ENCODE measurements at places on chromosomes 16 and 17. TPM values are rescaled to one million over a fixed set of nuclear protein-coding genes. Genes with fewer than 3 reads are reported as not detected.

KRTAP4-6 gene
- not detected for total RNA-seq

HOXB7 gene
- total RNA-seq, result 1.6 TPM

DNASE1 gene
- total RNA-seq, result 35.8 TPM

FOXC2 gene
- not detected for total RNA-seq

CREBBP gene
- total RNA-seq, result 56.6 TPM

DNA sequence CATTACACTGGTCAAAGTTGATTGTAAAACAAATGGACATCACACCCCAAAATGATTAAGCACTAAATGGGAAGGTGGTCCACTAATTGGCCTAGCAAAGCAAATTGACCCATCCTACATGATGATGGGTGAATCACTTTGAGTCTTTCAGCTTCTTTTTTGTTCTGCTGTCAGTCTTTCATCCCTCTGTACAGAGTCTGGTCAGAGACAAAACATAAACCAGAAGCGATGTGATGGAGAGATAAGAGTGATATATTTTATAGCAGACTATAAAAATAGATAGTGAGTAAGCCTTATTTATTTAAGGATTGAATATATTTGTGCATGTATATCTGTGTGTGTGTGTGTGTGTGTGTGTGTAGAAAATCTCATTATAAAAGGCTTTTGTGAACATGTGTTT lies 618.4 kb upstream of the SOX9 start:
- H3K27me3 ChIP-seq, result no peaks in the 10 kb centered on the region
- H3K36me3 ChIP-seq, result no peaks in the 10 kb centered on the region
- DNase-seq, result no peak
- H3K4me1 ChIP-seq, result no peaks in the 10 kb centered on the region
- H3K27ac ChIP-seq, result no peak overlapping the region

DNA sequence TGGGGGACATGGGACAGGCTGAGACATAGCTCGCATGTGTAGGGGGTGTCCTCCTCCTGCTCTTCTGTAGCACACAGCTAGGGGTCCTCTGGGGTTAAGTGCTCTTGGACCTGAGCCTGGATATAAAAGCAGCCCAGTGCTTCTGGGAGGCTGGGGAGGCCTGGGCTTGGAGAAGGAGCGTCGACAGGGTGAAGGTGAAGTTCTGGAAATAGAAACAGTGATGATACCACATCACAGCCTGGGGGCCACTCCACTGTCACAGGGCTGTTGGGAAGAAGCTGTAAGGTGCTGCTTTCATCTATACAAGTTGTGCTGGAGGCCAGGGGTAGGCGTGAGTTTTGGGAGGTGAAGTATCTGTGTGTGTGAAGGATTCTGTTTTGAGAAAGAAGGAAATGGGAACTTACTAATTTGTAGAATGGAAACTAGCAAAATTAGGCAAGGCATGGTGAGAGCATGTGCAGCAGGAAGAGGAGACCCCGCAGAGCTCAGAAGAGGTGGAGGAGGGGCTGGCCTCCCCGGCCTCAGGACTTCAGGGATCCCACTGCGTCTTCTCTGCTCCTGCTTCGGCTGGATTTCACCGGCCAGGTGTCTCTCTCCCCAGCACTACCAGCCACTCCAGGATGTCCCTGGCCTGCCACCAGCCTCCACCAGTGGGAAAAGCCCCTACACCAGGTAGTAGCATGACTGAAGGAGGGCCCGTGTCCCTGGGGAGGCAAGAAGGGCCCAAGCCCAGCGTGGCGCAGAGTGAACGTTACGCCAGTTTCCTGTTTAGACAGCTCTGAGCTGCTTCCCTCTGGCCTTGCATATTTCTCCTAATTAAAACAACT lies 19.4 kb downstream of the PLCG2 start:
- H3K4me3 ChIP-seq, result peak overlapping the region; percentile 44
- no peaks in the 10 kb centered on the region for H3K36me3 ChIP-seq
- peak overlapping the region; percentile 79 for H3K27ac ChIP-seq
- peaks cover 39% of the 10 kb centered on the region for H3K4me1 ChIP-seq
- peak; percentile 49 for DNase-seq

- peaks cover 18% of the 10 kb centered on the region for H3K36me3 ChIP-seq
- H3K27ac ChIP-seq, result no peak overlapping the region
- no peak for DNase-seq
- no peaks in the 10 kb centered on the region for H3K27me3 ChIP-seq
- no peak overlapping the region for H3K4me3 ChIP-seq
Measured at GRCh38 chr16:24138024-24138423, 118.1 kb upstream of the CACNG3 start.

DNA sequence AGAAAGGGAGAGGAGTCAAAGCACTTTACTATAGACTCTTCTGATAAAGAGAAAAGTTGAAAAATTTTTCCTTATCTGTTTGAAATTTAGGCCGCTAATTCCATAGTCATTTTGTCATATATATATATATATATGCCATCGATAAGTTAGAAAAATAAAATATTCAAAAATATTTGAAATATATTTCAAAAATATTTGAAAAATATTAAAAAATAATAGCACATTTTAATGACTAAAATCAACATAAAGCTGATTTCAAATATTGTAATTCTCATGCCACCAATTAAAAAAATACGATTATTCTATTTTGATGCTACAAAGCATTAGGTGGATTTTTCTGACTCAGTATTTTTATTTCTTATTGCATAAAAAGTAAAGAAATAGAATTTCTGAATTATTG lies 87.1 kb downstream of the KIF2B start:
- no peak overlapping the region for H3K4me3 ChIP-seq
- H3K4me1 ChIP-seq, result no peaks in the 10 kb centered on the region
- DNase-seq, result no peak
- H3K36me3 ChIP-seq, result no peaks in the 10 kb centered on the region
- H3K27ac ChIP-seq, result no peak overlapping the region

DNA sequence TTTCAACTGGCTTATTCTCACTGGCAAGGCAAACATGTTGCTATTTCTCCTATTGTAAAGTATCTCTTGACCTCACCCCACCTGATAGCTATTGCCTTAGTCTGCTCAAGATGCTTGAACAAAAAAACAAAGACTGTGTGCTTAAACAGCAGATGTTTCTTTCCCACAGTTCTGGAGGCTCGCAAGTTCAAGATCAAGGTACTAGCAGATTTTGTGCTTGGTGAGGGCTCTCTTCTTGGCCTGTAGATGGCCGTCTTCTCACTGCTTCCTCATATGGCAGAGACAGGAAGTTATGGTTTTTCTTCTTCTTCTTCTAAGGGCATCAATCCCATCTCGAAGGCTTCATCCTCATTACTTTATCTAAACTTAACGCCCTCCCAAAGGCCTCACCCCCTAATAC lies 109.7 kb upstream of the CLEC3A start:
- H3K27ac ChIP-seq, result no peak overlapping the region
- no peak overlapping the region for H3K4me3 ChIP-seq
- no peaks in the 10 kb centered on the region for H3K36me3 ChIP-seq
- DNase-seq, result no peak
- H3K4me1 ChIP-seq, result no peaks in the 10 kb centered on the region
- no peaks in the 10 kb centered on the region for H3K27me3 ChIP-seq

GRCh38 chr16:23362460-23363317 lies 60.6 kb downstream of the SCNN1B start:
- H3K4me3 ChIP-seq, result no peak overlapping the region
- H3K27me3 ChIP-seq, result no peaks in the 10 kb centered on the region
- no peak overlapping the region for H3K27ac ChIP-seq
- no peak for DNase-seq
- H3K36me3 ChIP-seq, result no peaks in the 10 kb centered on the region
- H3K4me1 ChIP-seq, result peaks cover 10% of the 10 kb centered on the region

- peaks cover 2% of the 10 kb centered on the region for H3K4me1 ChIP-seq
- H3K36me3 ChIP-seq, result peaks cover 67% of the 10 kb centered on the region
- no peaks in the 10 kb centered on the region for H3K27me3 ChIP-seq
Measured at GRCh38 chr17:57391076-57391825, 134.9 kb downstream of the MSI2 start.

GRCh38 chr16:57178196-57178595 lies 7.6 kb downstream of the PSME3IP1 start:
- peaks cover 15% of the 10 kb centered on the region for H3K36me3 ChIP-seq
- H3K4me3 ChIP-seq, result no peak overlapping the region
- no peak overlapping the region for H3K27ac ChIP-seq
- H3K27me3 ChIP-seq, result no peaks in the 10 kb centered on the region
- peaks cover 11% of the 10 kb centered on the region for H3K4me1 ChIP-seq
- DNase-seq, result no peak

DNA sequence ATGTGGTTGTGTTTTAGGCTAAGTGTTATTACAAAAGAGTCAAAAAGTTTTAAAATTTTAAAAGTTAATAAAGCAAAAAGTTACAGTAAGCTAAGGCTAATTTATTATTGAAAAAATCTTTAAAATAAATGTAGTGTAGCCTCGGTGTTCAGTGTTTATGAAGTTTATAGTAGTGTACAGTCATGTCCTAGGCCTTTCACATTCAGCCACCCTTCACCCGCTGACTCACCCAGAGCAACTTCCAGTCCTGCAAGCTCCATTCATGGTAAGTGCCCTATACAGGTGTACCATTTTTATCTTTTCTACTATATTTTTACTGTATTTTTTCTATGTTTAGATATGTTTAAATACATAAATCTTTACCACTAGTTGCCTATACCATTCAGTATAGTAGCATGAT lies 98.5 kb upstream of the RPRML start:
- peaks cover 16% of the 10 kb centered on the region for H3K4me1 ChIP-seq
- H3K4me3 ChIP-seq, result no peak overlapping the region
- H3K27ac ChIP-seq, result no peak overlapping the region
- H3K36me3 ChIP-seq, result peaks cover 14% of the 10 kb centered on the region

DNA sequence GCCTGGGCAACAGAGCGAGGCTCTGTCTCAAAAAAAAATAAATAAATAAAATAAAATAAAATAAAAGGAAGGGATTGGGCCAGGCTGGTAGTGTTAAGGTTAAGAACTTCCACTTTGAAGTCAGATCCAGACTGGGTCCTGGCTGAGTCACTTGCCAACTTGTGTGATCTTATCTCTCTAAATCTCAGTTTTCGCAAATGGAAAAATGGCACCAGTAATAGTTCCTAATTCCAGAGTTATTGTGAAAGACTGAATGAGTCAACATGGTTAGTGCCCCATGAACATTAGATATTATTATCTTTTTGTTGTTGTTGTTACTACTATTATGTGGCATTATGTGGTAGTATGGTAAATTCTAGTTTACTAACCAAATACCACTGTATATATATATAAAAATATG lies 188.0 kb upstream of the AXIN2 start:
- no peak for DNase-seq
- peaks cover 9% of the 10 kb centered on the region for H3K4me1 ChIP-seq
- H3K36me3 ChIP-seq, result no peaks in the 10 kb centered on the region
- H3K27me3 ChIP-seq, result no peaks in the 10 kb centered on the region
- no peak overlapping the region for H3K4me3 ChIP-seq

All from activated CD4-positive, alpha-beta memory T cell treated with anti-CD3 and anti-CD28 coated beads, Interleukin-2, amount 10 ng/mL, durations not matched to agents 7 days and 5 days (primary cell).